Common myeloid progenitor, CD34-positive (primary cell): ENCODE measurements at places on chromosomes 2 and 18.

DNA sequence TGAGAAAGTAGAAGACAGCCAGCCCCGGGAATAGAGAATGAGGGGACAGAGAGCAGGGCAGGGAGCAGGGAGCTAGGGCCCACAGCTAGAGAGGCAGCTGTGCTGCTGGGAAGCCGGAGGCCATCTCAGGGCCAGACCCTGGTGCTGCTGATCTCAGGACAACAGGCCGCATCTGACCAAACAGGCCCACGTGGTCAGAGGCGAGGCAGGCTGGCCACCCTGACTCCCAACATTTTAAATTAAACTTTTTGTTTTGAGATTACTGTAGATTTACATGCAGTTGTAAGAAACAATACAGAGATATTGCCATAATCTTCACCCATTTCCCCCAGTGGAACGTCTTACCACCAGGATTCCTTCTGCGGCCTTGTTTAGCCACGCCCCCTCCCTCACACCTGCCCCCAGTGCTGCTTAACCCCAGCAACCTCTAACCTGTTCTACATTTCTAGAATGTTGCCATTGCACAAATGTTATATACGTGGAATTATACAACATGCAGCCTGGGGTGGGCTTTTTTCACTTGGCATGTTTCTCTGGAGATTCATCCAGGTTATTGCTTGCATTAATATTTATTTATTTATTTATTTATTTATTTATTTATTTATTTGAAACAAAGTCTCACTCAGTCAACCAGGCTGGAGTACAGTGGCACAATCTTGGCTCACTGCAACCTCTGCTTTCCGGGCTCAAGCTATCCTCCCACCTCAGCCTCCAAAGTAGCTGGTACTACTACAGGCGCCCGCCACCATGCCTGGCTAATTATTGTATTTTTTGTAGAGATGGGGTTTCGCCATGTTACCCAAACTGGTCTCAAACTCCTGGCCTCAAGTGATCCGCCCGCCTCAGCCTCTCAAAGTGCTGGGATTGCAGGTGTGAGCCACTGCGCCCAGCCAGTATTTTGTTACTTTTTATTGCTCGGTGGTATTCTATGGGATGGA, 48.6 kb upstream of the GPR17 start:
- DNase-seq = no peak

- no peak for DNase-seq
Measured at GRCh38 chr2:171404261-171404660, 29.5 kb downstream of the METTL8 start.

DNA sequence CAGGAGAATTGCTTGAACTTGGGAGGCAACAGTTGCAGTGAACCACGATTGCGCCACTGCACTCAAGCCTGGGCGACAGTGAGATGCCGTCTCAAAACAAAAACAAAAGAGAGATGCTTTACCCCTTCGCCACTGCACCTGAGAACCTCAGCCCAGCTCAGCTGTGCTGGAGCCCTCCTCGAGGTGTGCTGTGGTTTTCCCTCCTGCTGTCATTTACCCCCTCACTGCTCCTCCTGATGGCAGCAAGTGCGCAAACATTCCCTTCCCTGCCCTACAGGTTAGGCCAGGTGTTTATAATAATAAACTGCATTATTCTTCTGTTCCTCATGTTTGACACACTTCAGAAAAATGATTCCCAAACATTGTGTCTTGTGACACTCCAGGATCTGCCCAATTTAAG, 8.4 kb downstream of the FBXO36 start:
- no peak for DNase-seq

DNA sequence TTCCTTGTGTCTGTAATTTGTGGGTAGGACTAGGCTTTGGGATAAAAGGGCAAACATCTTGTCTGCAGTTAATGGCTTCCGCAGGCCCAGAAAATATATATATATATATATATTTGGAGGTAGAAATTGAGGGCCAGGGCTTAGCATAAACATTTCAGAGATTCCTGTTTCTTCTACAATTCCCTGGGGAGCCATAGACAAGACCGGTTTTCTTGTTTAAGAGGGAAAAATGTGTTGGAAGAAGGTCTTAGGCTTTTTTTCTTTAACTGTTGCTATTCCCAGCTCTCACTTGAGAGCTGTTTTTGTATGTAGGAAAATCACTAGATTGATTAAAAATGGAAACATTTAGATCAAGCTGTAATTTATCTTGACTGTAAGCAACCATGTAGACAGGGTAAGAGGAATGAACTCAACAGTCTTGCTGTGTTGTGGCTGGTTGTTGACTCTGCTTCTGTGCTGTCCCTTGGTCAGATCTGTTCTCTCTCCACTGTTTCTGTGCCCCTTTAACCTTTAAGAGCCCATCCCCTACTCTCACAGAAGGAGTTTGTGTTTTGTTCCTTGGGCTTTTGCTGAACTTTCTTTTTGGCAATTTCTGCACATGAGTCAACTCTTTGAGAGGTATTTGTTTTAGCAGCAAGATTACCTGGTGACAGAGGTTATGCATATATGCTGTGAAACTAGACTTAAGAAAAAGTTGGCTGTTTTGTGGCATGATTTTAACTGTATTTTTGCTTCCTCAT, 58.3 kb downstream of the EFEMP1 start:
- DNase-seq = no peak
